ENCODE measurements at places on chromosomes 4 and X.

DNA sequence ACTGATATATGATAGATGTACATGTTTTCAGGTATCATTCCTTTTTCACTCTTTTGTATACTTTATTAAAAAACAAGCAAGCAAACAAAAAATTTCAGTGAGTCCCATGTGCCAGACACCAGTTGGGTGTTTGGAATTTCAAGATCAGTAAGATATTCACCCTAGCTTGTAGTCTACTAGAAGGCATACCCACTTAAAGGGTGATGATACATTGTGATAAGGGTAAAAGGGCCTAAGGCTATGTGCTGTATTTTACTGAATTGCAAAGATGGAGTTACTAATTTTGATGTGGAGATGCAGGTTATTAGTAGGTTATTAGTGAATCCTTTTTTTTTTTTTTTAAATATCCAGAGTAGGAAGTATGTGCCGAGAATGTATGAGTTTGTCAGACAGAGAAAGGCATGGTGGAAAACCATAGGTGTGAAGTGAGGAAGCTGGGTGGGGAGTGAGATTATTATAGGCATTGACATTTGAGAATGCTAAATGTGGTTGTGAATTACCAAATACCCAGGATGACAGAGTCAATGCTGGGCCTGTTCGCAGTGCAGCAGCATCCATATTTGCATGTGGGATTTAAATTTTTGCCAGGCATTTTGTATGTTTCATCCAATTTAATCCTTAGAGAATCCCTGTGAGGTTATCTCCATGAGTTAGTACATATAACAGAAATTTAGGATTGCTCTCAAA is 10.1 kb downstream of the STIM2 start:
- DNase-seq: no peak

DNA sequence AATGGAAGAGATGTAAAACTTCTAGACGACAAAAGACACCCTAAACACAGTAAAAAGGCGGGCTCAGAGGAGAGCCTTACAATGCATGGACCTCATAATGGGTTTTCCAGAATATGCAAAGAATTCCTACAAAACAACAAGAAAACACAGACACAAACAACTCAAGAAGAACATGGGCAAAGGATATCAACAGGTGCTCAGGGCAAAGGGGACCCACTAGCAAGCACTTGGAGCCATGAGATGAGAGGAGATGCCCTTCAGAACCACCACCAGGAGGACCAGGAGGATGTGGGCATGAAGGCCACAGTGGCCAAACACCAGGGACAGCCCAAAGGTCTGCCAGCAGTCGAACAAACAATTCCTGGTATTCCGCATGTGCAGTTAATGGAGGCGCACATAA is 17.2 kb downstream of the PDZD4 start:
- no peak for DNase-seq

- peak; percentile 64 for DNase-seq
Observed at GRCh38 chr4:81466841-81467671, 4.7 kb downstream of the RASGEF1B start.

GRCh38 chr4:152098365-152099060 is 337.7 kb upstream of the GATB start:
- no peak for DNase-seq

DNA sequence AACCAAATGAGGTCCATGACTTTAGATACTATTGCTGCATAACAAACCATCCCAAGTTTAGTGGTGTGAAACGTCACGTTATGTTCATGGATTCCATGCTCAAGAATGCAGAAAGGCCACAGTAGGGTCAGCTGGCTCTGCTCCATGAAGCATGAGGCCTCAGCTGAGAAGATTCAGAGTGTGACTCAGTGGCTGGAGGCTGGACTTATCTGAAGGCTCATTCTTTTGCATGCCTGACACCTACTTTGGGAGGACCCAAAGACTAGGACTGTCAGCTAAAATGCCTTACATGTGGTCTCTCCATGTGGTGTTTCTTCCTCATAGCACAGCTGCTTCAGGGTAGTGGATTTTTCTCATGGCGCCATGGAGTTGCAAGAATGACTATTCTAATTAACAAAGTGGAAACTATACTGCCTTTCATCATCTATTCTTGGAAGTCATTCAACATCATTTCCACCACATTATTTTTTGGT is 11.5 kb upstream of the CCDC149 start:
- no peak for DNase-seq

DNA sequence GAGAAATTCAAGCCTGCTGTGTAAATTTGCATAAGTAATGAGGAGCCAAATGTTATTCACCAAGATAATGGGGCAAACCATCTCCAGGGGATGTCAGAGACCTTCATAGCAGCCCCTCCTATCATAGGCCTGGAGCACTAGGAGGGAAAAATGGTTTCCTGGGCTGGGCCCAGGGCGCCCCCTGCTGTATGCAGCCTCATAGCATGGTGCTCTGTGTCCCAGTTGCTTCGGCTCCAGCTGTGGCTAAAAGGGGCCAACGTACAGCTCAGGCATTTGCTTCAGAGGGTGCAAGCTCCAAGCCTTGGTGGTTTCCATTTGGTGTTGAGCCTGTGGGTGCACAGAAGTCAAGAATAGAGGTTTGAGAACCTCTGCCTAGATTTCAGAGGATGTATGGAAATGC is 859.3 kb downstream of the RPA4 start:
- peak; percentile 1 for DNase-seq

DNA sequence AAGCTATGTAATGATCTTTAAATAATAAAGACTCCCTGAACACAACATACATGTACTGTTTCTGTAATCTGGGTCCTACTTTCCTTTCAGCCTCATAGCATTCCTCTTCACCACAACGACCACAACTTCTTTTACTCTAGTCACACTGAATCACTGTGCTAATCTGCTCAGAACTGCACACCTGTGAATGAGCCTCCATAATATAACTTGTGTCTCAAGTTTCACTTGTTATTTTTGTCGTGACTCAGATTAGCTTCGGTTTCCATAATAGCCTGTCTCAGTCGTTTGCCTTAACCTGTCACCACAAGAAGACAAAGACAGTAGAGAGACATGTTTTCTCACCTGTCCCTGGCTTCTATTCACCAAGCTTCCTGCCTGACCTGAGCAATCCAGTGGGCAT is 61.8 kb downstream of the MAGED1 start:
- DNase-seq: no peak

- DNase-seq: no peak
Observed at GRCh38 chr4:169159624-169160171, 111.1 kb downstream of the SH3RF1 start.

- peak; percentile 3 for DNase-seq
Observed at GRCh38 chr4:155582971-155583437, 83.6 kb upstream of the GUCY1A1 start.

GRCh38 chr4:151811403-151811802 is 50.6 kb upstream of the GATB start:
- no peak for DNase-seq

DNA sequence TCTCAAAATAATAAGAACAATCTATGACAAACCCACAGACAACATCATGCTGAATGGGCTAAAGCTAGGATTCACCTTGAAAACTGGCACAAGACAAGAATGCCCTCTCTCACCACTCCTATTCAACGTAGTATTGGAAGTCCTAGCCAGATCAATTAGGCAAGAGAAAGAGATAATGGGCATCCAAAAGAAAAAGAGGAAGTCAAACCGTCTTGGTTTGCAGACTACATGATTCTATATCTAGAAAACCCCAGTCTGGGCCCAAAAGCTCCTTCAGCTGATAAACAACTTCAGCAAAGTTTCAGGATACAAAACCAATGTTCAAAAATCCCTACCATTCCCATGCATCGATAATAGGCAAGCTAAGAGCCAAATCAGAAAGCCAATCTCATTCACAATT is 59.0 kb downstream of the CHM start:
- no peak for DNase-seq

DNA sequence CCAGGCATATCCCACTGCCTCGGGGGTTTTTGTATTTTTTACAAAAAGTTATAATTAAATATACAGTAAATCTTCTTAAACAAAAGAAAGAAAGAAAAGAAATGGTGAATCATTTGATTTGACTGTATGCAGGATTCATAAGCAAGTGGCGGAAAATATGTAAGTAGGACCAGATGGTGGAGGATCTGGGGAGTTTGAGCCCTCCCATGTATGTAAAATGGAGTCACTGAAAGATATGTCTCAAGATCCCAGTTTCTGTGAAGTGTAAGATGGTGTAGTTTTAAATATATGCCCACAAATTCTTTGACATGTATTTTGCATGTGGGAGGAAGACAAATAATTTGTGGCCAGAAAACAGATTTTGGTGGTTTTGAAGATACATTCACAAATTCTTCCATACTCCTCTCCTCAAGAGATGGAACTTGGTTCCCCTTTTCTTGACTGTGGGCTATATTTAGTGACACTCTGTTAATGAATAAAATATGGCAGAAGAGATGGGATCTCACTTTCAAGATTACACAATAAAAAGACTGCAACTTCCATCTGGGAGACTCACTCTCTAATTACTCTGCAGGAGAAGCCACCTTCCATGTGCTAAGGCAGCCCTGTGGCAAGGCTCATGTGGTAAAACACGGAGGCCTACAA is 133.6 kb upstream of the S100G start:
- no peak for DNase-seq

GRCh38 chr4:141652161-141652778 is 15.9 kb downstream of the IL15 start:
- no peak for DNase-seq

- no peak for DNase-seq
Observed at GRCh38 chrX:96002431-96002830, 682.2 kb upstream of the DIAPH2 start.

DNA sequence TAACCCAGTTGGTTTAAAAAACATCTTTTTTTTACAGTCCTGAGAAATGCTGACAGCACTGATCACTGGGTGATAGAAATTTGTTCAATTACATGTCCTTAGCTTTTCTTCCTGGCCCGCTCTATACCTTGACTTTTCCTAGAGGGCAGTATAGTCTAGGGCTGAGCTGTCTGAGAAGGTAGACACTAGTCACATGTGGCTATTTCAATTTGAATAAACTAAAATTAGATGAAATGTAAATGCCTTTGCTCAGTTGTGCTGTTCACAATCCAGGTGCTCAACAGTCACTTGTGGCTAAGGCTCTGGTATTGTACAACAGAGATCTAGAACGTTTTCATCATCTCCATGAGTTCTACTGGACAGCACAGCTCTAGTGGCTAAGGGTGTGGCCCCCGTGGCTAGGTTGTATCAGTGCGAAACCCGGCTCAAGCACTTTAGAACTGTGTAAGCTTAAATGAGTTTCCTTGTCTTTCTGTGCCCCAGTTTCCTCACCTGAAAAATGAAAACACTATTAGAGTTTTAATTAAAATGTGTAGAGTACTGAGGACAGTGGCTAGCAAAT is 111.6 kb upstream of the WDR17 start:
- no peak for DNase-seq

GRCh38 chrX:132046533-132046932 is 23.4 kb downstream of the STK26 start:
- DNase-seq: no peak

DNA sequence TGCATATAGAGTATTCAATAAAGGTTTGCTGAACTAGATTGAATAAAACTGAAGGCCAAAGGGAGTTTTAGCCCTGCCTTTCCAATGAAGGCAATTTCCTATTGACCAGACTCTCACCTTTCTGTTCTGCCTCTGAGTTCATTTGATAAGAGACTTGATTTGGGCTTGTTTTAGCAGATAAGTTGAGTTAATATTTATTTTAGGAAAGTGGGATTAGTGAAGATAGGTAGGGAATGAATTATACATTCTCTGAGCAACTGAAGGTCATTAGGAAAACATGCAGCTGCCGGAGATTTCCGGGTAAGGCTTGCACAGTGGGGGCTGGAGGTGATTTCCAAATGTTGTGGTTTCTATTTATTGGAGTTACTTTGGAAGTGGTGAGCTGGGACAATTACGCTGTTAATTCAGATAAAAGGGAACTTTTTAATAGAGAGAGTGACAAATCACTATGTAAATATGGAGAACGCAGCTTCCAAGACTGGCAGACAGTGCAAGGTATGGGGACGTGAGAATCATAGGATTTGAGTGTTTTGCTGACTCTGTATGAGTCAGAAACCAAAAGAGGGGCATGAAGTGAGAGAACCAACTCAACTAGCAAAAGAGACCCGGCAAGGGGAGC is 553.6 kb upstream of the BOD1L1 start:
- no peak for DNase-seq

DNA sequence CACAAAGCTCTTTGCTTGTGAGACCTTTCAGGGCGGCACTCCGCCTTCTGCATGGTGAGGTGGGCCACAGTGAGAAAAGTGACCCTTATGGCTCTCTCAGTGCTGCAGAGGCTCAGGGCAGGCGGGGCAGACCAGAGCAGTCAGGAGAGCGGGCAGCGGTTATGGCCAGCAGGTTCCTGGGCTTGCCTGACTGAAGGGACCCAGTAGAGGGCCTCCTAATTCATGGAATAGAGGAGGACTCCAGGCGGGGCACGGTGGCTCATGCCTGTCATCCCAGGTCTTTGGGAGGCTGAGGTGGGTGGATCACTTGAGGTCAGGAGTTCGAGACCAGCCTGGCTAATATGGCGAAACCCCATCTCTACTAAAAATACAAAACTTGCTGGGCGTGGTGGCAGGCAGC is 91.4 kb downstream of the CLNK start:
- DNase-seq: no peak

DNA sequence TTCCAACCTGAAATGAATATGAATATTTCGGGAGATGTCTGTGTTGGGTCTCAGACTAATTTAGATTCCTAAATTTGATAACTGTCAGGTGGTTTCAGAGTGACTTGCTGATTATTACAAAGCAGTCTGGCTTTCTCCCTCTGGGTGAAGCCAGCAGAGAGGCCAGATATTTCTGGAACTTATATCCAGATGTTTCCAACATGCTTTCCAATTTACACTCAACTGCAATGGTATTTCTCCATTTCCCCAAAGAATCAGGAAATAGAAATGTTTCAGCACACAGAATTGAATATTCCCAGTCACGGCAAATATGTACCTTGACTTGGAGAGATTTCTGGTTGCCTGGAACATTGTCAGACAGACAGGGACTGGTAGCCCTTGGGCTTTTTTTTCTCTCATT is 48.5 kb upstream of the EGFL6 start:
- DNase-seq: no peak

DNA sequence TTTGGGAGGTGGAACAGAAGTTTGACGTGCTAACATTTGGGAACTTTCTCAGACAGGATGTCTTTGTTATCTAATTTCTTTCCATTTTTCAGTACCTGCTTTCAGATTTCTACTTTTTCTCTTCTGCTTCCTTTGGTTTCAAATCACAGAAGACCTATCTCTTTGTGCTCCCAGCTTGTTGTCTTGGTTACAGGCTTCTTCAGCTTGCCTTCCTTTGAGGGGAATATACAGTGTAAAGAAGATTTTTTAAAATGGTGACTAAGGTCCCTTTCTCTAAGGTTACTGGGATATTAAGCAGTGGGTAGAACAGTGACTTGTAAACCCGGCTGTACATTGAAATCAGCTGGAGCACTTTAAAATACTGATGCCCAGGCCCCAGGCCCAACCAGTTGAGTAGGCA is 48.0 kb downstream of the TMEM164 start:
- DNase-seq: no peak

- peak; percentile 87 for DNase-seq
Observed at GRCh38 chr4:40309250-40309774, 25.8 kb upstream of the CHRNA9 start.

All from stimulated activated CD4-positive, alpha-beta T cell treated with anti-CD3 and anti-CD28 coated beads, Interleukin-12 subunit alpha, Interleukin-12 subunit beta, amount 100 ng/mL, for 48 hours (primary cell).